Keratinocyte (primary cell): ENCODE measurements at places on chromosomes 2 and 18.

- no peak for DNase-seq
Observed at GRCh38 chr2:74181739-74182138, 3.1 kb upstream of the MOB1A start.

GRCh38 chr2:236663287-236664101 is 93.9 kb downstream of the ACKR3 start:
- DNase-seq, result no peak

DNA sequence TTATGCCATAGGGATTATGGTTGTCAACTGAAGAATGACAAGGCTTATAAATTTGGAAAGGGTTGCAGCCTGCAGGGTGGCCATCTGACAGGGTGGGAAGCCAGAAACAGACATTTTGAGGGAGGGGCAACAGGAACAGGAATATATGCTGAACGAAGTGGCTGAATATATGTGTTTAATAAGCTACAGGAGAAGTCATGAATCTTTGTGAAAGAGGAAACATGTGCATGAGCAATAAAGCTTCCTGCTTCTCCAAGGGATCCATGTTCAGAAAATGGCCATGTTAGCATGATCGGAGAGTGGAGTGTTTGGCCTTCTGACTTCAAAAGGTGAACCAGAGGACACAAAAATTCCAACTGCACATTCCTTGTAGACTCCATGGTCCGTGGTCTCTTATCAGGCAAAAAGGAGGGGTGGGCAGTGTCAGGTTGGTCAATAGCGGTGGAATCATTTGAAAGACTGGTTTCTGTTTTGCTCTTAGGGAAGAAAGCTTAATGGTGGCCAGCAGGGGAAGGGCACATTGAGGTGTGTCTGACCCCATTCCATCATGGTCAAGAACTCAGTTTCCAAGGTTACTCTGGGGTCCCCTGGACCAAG is 144.1 kb downstream of the SOCS6 start:
- DNase-seq, result no peak

- DNase-seq, result no peak
Observed at GRCh38 chr2:190927301-190927700, 46.7 kb downstream of the GLS start.

GRCh38 chr2:3572620-3573019 is 2.4 kb upstream of the RPS7 start:
- DNase-seq, result no peak

DNA sequence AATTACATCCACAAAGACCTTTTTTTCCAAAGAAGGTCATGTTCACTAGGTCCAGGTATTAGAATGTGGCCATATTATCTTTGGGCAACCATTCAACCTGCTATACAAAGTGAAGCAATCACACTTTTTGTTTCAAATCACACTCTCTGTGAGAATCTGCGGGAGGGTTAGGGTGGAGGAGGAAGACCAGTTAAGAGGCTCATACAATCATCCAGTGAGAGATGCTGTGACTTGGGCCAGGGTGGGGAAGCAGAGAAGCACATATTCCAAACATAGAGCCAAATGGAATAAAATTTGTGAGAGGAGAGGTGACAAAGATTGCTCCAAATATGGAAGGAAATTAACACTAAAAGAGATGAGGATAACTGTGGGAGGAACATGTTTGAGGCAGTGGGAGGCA is 351.6 kb downstream of the CYRIA start:
- no peak for DNase-seq

DNA sequence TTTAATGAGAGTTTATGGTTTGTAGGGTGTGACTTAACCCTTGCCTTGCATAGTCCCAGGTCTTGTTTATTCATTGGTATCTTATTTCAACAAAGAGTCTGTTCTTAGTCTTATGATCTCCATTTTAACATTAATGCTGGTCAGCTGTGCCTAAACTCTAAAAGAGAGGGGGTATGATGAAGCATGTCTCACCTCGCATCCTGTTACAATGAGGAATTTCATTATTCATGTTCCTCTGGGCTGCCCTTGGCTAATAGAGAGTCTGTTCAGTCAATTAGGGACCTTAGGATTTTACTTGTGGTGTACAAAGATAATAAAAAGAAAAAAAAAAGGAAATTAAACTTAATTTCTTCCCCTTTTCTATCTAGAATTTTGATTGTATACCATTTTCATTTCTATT is 831.9 kb upstream of the CDH2 start:
- DNase-seq, result no peak

DNA sequence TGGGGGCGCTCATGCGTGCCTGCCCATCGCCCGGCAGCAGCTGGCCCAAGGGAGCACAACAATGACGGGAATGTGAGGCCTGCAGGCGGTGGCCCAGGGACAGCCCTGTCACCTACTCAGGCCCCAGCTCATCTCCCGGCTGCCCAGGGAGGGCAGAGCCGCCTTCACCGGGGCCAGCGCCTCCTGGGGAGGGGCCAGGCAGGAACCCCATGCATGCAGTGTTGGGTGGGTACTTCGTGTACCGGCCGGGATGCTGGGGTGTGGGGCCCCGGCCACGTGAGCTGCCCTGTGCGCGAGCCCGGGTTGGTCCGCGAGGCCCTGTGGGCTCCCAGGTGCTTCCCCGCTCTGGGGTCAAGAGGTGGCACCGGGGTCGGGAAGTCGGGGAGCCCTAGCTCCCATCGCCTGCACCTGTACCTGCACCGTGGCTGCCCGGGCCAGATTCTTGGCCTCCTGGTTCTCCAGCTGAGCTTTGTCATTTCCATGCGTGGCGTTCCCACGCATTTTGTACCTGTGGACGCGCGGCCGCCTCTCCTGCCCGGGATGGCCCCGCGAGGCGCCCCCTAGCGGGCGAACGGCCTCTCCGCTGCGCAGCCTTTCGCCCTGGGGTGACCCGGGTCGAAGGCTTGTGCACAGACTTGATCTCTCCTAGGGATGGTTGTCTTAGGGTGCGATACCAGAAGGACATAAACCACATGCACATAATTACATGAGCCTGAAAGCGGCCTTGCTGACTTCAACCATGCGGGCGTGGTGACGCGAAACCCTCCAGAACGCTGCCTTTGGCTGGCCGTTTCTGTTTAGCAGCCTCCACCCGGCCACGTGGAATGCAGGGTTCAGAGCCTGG is 950 bp downstream of the KLHL30 start:
- DNase-seq, result no peak

- DNase-seq, result no peak
Observed at GRCh38 chr18:36895606-36896005, 66.7 kb downstream of the KIAA1328 start.

GRCh38 chr18:67854340-67854739 is 337.8 kb upstream of the DSEL start:
- no peak for DNase-seq
